Thoracic aorta (tissue), 2 donors: ENCODE measurements at places on chromosomes 1 and 21.

- H3K4me1 ChIP-seq = no peaks in the 10 kb centered on the region
- no peak overlapping the region for H3K4me3 ChIP-seq
- no peaks in the 10 kb centered on the region for H3K27me3 ChIP-seq
- H3K36me3 ChIP-seq = peaks cover 19% of the 10 kb centered on the region
- no peak overlapping the region for H3K27ac ChIP-seq
These were observed 29.9 kb downstream of the TMCO1 start for GRCh38 chr1:165738794-165739193.

DNA sequence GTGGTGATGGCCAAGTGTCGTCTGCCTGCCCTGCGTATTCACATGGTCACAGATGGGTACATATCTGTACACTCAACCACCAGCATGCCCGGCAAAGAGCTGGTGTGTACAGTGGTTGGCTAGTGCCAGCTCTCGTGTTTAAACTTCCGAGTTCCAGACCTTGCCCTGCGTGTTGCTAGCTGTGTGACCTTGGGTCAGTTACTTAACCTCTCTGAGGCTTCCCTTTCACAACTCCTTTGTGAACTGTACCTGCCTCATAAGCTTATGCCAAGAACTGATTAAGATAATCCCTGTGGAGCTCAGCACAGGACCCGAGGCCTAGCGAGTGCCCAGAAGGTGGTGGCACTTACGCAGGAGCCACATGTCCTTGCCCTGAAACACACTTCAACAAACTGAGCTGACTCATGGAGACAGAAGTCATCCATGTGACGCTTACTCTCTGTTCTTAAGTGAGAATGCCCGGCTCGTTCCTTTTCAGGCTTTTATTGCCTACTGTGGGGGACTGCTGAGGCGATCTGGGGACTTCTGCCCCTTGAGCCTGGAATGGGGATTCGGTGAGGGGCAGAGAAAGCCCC lies 55.4 kb downstream of the ALPL start:
- H3K27me3 ChIP-seq = no peaks in the 10 kb centered on the region
- H3K36me3 ChIP-seq = no peaks in the 10 kb centered on the region
- H3K27ac ChIP-seq = no peak overlapping the region
- DNase-seq = no peak

- no peak overlapping the region for H3K4me3 ChIP-seq
- H3K27me3 ChIP-seq = no peaks in the 10 kb centered on the region
- H3K27ac ChIP-seq = no peak overlapping the region
- no peaks in the 10 kb centered on the region for H3K36me3 ChIP-seq
- H3K4me1 ChIP-seq = peaks cover 4% of the 10 kb centered on the region
These were observed 46.8 kb upstream of the TARDBP start for GRCh38 chr1:10965546-10966226.

GRCh38 chr1:29412591-29412990 lies 176.3 kb downstream of the PTPRU start:
- DNase-seq = no peak
- H3K27ac ChIP-seq = no peak overlapping the region
- H3K36me3 ChIP-seq = no peaks in the 10 kb centered on the region
